ENCODE measurements at places on chromosomes 2 and 18. TPM values are rescaled to one million over a fixed set of nuclear protein-coding genes. Genes with fewer than 3 reads are reported as not detected.
A peak's percentile ranks its signal among the peaks of the same experiment; 100 is the strongest.

GRCh38 chr2:128370468-128371247 lies 52.0 kb upstream of the HS6ST1 start:
- DNase-seq: no peak

- no peak for DNase-seq
These were observed 17.4 kb upstream of the STEAP3 start for GRCh38 chr2:119206201-119206600.

- DNase-seq: peak; percentile 15
These were observed 109.8 kb downstream of the ESCO1 start for GRCh38 chr18:21490748-21491147.

Gene CD8B
- 0.18 TPM for polyA plus RNA-seq

All from renal pelvis (tissue), 12 donors.